ENCODE measurements at places on chromosomes 1 and 21.
A peak's percentile ranks its signal among the peaks of the same experiment; 100 is the strongest.

DNA sequence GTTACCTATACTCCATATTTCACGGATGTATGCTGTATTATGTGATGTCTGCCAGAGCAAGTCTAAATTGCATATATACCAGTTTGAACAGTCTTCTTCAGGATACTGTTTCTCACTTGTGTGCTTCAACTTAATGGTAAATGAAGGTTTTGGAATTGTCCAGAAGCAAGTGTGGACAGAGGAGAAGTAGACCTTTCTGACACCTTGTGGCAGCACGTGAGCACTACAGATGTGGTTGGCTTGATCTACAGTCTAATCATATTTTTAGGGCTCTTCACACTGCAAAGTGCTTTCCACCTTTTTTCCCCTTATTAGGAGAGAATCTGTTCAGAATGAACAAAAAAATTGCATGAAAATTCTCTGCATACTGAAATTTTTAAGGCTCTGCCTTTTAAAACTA is 10.9 kb downstream of the MORC3 start:
- DNase-seq, result peak; percentile 78

DNA sequence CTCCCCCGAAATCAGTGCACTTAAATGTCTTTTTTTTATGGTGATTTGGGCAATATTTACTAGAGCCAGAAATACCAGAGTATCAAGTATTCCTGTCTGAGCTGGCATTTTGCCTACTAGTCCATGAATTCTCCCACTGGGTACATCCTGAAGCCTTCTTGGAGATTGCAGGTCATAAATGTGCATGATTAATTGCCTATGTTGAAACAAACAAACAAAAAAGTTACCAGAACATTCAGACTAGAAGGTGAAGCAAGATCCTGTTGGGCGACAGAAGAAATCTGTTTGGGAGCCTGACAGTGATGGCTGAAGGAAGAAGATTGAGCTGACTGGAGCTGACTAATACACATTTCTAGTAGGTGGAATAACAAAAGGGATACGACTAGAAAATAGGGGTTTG is 127.4 kb upstream of the NRIP1 start:
- no peak for DNase-seq

- DNase-seq, result no peak
Observed at GRCh38 chr1:58575551-58576324, 1.3 kb downstream of the TACSTD2 start.

DNA sequence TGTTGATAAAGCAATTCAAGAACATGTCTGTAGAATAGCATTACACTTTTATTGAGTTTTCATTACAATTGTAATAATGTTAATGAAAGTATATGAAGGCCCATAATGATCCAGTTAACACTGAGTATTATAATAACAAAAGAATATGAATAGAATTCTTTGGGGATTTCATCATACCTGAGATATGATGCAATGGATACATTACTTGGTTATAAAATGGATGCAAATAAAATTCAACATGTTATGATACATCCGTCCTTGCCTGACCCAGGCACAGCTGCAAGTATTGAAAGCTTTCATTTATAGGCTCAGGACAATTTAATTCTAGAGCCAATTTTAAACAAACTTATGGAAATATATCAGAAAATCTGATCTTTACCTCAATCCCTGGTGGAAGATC is 8.2 kb upstream of the KCNA3 start:
- no peak for DNase-seq

- peak; percentile 35 for DNase-seq
Observed at GRCh38 chr1:75632350-75632949, 21.5 kb upstream of the SLC44A5 start.

DNA sequence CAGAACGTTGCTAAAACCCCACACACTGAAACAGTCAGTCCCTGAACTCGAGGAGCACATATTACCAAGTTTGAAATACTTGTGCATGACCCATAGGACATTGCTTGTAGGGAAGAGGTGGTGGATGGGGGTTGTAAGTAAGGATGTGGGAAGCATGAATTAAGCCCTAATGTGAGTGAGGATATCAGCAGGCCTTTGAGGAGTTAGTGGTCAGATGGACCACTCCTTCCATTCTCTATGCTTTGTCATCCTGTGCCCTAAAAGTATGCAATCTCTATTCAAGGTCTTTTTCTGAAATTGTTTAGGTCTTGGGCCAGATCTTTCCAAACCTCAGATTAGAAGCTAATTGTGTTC is 70.9 kb upstream of the SAMSN1 start:
- no peak for DNase-seq

DNA sequence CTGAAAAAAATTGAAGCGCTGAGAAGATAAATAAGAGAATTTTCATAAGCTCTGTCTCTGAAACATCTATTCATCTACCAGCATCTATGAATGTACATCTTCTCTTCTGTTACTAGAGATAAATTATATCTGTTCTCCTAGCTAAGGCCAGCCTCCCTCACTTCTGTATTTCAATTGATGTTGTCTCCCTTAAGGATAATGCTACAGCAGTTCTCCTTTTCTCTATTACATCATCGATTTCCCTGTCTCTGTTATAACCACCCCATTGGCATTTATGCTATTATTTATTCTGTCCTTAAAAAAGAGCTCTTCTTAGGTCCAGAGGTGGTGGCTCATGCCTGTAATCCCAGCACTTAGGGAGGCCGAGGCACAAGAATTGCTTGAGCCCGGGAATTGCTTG is 42.9 kb upstream of the TMCO2 start:
- no peak for DNase-seq

GRCh38 chr1:112702420-112703261 is 4.3 kb downstream of the RHOC start:
- DNase-seq, result no peak

DNA sequence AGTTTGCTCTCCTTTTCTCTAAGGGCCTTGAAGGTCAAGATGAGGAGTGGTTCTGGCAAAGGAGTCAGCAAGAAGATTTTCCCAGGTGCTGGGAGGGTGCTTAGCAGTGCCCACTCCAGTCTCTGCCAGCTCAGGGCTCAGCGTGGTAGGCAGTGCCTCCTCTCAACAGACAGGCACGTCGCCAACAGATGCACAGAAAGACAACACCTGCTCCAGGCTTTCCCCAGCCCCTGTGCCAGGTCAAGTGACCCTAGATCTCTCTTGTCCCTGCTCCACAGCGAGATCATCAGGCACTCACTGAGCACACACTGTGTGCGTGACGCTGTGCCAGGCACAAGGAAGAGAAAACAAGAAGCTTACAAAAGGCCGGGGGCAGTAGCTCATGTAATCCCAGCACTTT is 86.0 kb downstream of the CASZ1 start:
- DNase-seq, result no peak

- peak; percentile 3 for DNase-seq
Observed at GRCh38 chr21:31342348-31342747, 1.7 kb downstream of the TIAM1 start.

- no peak for DNase-seq
Observed at GRCh38 chr1:102002057-102002456, 5.3 kb upstream of the OLFM3 start.

GRCh38 chr1:15348648-15349047 is 61.0 kb upstream of the EFHD2 start:
- DNase-seq, result no peak

GRCh38 chr1:93143136-93143535 is 37.1 kb downstream of the TMED5 start:
- DNase-seq, result peak; percentile 17

DNA sequence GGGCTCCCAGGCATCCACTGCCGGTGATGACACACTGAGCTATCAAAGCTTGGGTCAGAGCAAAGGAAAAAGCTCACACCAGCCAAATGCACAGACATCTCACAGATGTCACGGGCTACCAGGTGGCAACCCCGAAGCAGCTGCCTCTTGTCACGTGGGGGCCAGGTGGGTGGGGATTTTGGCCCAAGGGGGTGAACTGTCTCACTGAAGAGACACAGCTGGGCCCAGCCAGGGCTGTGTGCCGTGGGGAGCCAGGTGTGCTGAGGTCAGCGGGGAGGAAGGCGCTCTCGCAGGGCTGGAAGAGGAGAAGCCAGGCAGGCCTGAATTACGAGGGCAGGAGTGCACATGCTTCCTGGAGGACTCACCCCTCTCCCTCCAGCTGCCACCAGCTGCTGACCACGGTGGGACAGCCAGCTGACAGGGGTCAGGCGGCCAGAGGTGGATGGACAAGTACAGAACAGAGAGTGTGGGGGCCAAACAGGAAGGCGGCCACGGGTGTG is 32.4 kb downstream of the KCNN3 start:
- no peak for DNase-seq

- no peak for DNase-seq
Observed at GRCh38 chr1:234933475-234933874, 195.2 kb downstream of the TOMM20 start.

GRCh38 chr21:42112857-42113256 is 41.7 kb downstream of the UMODL1 start:
- no peak for DNase-seq

DNA sequence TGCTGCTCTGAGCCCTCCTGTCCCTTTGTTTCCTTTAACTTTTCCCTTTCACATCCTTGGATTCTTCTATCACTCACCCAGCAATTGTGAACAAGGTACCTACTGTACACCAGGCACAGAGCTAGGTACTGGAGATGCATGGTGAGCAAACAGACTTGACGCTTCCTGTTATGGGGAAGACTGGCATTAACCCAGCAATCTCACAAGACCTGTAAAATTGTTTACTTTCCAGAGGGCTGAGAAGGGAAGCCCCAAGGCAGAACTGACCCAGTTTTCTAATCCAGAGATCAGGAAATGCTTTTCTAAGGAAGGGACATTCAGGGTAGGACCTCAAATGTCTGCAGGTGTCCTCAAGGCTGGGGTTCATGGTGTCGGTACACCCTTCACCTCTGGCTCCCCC is 171.6 kb upstream of the KAZN start:
- DNase-seq, result no peak

- DNase-seq, result no peak
Observed at GRCh38 chr1:199995096-199995685, 32.3 kb upstream of the NR5A2 start.

DNA sequence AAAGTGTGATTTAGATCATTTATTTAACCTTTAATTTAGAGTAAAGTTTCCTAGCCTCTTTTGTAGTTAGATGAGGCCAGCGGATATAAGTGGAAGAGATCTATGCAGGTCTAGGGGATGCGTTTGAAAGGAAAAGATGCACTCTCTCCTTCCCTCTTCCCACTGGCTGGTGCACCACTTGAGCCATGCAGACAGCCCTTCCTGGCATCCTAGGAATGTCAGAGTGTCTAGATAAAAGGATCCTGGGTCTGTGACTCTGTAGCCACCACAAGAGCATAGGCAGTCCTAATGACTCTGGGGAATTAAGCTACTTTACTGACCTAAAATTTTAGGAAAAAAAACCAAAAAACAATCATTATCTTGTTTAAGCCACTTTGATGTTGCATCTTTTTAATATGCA is 16.0 kb upstream of the STUM start:
- no peak for DNase-seq

DNA sequence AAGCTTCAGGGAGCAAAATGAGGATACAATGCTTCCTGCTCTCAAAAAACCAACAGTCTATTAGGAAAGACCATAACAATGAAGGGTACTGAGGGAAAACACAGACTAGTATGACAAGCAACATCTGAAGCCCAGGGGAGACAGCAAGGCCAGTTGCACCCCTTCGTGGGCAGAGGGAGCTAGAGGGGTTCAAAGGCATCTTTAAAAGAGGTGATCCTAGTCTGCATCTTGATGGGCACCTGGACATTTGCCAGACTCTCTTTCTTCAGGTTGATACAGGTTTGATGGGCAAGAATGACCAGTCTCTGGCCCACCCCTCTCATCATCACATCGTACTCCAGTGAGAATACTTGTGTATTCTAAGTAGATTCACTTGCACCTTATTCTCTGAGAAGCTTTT is 177.7 kb downstream of the VAV3 start:
- peak; percentile 68 for DNase-seq

- DNase-seq, result no peak
Observed at GRCh38 chr1:89734442-89734841, 86.4 kb upstream of the LRRC8D start.

GRCh38 chr1:17839641-17840196 is 84.6 kb downstream of the ACTL8 start:
- DNase-seq, result no peak

DNA sequence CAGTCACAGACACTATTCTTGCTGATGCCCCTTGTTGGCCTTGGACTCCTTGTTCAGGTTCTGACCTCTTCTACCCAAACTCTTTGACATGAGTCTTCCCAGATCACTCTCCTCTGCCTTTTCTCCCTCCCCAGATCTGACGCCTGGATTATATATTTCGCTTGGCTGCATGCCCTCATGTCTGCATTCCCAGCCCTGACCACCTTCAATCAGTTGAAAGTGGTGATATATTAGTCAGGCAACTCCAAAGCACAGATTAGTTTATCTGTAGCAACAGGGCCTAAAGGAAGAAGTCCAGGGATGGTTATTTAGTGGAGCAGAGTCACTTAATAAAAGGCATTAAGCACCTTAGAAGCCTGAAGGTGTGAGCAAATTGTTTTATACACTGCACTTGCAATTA is 110.0 kb upstream of the GUCA2B start:
- DNase-seq, result no peak

- peak; percentile 8 for DNase-seq
Observed at GRCh38 chr1:8746554-8746953, 70.9 kb downstream of the RERE start.

DNA sequence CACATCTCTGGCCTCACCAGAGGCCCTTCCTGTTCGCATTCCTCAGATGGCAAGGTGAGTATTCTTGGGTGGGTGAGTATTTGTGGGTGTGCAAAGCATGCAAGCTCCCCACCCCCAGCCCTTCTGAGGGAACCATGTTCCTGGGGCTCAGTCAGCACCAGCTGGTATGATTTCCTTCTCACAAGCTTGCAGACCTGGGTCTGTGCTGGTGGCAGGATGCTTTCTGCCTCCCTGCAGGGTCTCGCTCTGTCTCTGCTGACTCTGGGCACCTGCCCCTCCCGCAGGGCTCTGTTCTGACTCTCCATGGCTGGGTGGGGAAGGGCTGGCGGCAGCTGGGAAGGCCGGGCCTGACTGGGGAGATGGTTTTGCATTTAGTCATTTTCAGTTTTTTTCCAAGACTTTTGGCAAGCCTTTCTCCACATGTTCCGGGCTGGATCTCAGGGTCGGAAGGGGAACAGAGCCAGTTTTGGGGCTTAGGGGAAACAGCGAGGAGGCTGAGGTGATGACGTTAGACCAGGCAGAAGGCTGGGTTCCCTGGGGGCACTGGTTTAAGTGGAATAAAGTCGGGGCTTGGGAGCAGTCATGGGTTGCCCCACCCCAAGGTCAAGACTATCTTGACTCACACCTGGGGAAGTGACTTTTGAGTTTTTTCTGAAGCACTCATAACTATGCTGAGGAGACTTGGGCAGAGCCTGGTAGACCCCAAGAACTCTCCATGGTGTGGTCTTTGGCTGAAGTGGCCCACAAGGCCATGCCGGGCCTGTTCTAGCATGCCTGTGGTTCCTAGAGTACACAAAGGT is 6.2 kb downstream of the RASSF5 start:
- DNase-seq, result no peak

DNA sequence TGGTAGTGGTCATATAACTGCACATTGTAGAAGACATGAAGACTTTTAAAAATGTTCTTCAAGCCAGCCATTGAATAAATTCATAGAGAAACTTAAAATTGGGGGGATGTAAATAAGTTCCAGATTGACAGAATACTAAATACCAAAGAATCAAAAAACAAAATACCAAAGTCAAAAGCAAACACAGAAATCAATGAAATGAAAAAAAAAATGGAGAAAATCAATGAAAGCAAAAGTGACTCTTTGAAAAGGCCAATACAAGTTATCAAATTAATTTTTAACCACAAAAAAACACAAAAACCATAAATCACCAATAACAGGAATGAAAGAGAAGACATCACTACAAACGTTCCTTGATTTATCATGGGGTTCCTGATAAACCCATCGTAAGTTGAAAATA is 25.6 kb downstream of the LPGAT1 start:
- no peak for DNase-seq

- peak; percentile 1 for DNase-seq
Observed at GRCh38 chr21:23921670-23922418, 1685.4 kb downstream of the MRPL39 start.

GRCh38 chr1:151367658-151368392 is 4.7 kb downstream of the SELENBP1 start:
- DNase-seq, result peak; percentile 85

Measured in hematopoietic multipotent progenitor cell treated with erythropoietin and hydrocortisone succinate and interleukin-3 and kit ligand, for 8 days (in vitro differentiated cells).